Suprapubic skin (tissue), 4 donors: ENCODE measurements at places on chromosomes 13 and 19. TPM values are rescaled to one million over a fixed set of nuclear protein-coding genes. Genes with fewer than 3 reads are reported as not detected.

Gene THSD8
- not detected for total RNA-seq

Gene DIRAS1
- 0.68 TPM for total RNA-seq

Gene CASP14
- 314 TPM for total RNA-seq

Gene FGF21
- not detected for total RNA-seq

Gene POU2F2
- 244 TPM for total RNA-seq

Gene DLEU7
- total RNA-seq = not detected

Gene SIRT6
- total RNA-seq = 28.1 TPM

Gene CCDC106
- 7.8 TPM for total RNA-seq
